Neural crest cell (in vitro differentiated cells): ENCODE measurements at places on chromosomes 6 and 20.

DNA sequence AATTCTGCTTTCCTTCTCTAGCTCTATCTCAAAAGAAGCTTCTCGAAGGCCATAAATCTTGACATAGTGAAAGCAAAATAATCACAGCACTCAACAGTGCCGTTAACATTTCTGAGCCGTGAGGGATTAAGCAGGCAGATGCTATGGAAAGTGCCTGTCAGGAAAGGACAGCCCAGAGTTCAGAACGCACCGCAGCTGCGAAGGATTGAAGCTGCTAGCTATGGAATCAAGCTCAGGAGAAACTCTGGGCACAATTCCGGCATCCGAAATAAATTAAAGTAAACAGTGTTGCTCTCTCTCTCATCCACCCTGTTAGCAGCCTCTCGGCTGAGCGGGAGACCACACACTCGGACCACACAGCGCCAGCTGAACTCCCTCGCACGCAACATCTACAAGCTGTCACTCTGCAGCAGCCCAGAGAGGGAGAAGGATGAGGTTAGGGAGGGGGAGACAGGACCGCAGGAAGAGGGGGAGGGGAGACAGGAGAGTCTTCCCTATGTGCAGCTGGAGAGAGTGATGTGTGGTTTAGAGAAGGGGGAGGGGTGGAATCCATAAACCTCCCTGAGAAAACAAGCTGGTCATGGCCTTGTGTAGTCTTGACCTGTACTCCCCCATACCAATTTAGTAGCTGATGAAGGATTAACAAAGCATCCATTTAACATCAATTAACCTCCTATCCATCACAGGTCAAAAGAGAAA, 9.0 kb downstream of the EXOC2 start:
- peak; percentile 40 for DNase-seq

- no peak for DNase-seq
Observed at GRCh38 chr6:37306624-37307222, 47.1 kb upstream of the RNF8 start.

- DNase-seq: no peak
Observed at GRCh38 chr20:5315807-5316187, 957 bp downstream of the PROKR2 start.

GRCh38 chr6:157172231-157172701, 151.1 kb downstream of the TMEM242 start:
- DNase-seq: no peak

DNA sequence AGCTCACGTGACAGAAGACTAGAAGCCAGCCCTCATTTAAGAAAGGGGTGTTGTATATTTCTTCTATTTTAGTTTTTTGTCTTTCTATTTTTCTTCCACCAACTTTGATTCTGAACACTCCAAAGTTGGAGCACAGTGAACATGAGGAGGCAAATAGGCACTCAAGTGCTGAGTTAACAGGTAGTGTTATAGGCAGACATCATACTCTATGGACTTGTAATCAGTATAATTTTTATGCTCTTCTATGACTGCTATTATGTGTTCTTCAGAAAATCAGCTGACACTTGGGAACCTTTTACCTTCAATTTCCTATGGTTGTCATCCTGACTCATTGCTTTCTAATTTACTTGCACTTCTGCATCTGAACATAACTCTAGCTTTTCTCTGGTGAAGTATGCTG, 396.3 kb upstream of the EYS start:
- DNase-seq: no peak

- DNase-seq: no peak
Observed at GRCh38 chr6:37283671-37284151, 25.8 kb upstream of the TMEM217 start.
